ENCODE measurements at places on chromosomes 3 and 15.

- no peak for DNase-seq
Observed at GRCh38 chr15:56969265-56969895, 50.9 kb downstream of the TCF12 start.

DNA sequence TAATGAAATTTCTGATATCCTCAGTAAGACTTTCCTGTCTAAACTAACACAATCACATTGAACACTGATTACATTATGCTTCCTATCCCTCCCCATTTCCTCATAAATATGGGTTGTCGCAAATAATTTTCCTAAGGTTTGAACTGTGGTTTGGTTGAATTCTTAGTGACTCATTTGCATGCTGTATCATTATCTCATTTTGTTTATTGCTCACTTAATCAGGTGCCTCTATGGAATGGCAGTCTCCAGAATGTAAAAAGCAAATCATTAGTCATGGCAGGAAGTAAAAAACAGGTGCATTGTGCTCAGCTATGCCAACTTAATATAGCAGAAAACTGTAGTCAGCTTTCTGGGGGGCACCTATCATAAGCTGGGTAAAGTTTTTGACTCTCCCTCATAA is 216.0 kb upstream of the ZBTB20 start:
- no peak for DNase-seq

- DNase-seq: no peak
Observed at GRCh38 chr3:64190517-64191515, 34.5 kb downstream of the PRICKLE2 start.

DNA sequence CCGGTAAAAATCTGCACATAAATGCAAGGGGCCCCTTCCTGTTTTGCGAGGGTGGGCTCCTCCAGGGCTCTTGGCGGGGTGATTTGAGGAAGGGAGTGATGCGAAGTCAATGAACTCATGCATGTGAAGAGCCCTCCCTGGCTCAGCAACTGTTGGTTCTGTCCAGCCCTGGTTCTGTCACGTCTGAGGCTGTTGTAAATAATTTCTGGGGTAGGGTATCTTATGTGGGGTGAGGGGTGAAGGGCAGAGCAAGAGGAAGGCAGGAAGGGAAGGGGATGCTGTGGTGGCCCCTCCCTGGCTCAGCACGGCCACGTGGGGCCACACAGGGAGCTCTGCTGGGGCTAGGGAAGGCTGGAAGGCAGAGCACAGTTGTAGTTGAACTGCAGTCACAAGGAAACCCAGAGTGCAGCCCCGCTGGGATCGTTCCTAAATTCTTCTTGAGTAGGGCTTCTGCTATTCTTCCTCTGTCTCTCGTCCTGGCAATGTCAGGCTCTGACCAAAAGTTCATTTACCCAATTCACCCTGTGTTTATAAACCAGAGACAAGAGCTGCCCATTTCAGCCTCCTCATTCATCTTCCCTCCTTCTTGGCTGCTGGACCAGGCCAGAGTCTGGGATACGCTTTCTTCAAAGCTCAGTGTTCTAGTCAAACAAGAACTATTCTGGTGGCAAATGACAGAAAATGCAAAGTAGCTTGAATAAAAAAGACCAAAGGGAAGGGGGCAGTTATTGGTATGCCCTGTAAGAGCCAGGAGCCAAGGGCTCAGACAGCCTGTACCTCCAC is 14.8 kb upstream of the TOPBP1 start:
- no peak for DNase-seq

GRCh38 chr3:60919296-60919695 is 332.0 kb downstream of the FHIT start:
- no peak for DNase-seq

DNA sequence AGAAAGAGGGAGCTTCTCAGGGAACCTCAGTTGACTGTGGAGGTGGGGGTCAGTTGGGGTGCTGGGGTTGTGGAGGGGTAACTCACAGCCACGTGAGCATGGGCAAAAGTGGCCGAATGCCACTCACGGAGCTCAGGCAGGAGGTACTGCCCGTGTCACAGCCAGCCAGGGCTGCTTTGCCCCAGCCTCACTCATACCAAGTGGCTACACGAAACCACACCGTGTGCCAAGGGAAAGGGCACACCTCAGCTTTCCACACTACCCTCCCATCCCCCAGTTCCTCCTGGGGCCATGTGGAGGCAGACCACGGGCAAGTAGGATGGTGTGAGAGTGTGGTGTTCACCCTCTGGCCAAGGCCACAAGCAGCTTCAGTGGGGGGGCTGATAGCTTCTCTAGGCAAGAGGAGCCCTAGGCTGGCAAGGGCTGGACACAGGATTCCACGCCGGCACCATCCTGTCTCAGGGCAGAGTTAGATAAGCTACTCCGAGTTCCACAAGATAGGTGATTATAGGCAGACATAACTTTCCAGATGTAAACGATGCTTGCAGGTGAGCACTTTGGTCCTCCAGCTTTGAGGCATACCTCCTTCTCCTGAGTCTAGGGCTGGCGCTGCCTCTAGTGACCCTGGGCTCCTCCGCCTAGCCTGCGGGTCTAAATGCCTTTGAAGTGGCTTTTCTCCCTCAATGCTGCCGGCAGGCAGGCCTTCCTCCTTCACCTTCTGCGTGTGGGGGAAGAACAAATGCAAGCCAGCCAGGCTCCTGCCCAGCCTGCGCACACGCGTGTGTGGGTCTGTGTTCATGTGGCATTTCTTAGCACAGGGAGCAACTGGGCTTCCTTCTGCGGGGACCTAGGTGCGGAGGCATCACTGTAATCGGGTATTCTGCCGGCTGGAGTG is 25.0 kb downstream of the RGMA start:
- no peak for DNase-seq

DNA sequence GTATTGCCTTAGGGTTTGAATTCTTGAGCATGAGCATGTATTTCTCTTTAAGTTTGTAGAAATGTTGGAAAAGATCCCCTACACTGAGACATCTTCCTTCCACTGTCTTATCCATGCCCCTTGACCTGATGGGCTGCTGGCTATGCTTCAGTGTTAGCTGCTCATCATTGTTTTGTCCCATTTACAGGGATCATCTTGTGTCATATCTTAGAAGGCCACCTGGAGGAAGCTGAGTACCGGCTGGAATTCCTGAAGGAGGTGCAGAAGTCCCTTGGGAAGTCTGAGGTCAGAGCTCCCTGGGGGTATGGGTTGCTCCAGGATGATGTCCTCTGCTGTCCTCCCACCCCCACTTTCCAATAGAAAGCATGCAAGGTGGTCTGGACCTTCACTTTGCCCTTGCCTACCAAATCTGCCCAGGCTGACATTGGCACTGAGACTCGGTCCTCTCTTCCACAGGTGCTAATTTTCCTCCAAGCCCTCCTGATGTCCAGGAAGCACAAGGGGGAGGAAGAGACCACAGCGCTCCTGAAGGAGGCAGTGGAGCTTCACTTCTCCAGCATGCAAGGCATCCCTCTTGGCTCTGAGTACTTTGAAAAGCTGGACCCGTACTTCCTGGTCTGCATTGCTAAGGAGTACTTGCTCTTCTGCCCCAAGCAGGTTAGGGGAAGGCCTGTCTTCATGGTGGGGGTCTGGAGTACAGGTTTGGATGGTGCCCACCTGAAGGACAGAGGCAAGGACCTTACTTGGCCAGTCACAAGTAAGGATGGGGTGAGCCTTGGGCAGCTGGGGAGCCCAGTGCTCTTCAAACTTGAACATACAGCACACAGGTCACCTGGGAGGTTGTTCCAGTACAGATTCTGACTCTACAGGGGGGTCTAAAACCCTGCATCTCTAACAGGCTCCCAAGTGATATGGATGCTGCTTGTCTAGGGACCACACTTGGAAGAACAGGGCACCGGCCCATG is 17.7 kb downstream of the TTC21A start:
- no peak for DNase-seq

- no peak for DNase-seq
Observed at GRCh38 chr3:50374363-50375257, 15.3 kb upstream of the TMEM115 start.

DNA sequence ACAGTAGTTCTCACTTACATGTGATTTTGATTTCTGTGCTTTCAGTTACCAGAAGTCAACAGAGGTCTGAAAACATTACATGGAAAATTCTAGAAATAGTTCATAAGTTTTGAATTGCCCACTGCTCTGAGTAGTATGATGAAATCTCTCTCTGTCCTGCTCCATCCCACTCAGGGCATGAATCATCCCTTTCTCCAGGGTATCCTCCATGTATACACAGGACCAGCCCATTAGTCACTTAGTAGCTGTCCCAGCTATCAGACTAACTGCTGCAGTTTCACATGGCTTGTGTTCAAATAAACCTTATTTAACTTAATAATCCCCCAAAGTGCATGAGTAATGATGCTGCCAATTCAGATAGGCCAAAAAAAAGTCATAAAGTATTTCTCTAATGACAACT is 38.6 kb downstream of the EPHA3 start:
- no peak for DNase-seq

DNA sequence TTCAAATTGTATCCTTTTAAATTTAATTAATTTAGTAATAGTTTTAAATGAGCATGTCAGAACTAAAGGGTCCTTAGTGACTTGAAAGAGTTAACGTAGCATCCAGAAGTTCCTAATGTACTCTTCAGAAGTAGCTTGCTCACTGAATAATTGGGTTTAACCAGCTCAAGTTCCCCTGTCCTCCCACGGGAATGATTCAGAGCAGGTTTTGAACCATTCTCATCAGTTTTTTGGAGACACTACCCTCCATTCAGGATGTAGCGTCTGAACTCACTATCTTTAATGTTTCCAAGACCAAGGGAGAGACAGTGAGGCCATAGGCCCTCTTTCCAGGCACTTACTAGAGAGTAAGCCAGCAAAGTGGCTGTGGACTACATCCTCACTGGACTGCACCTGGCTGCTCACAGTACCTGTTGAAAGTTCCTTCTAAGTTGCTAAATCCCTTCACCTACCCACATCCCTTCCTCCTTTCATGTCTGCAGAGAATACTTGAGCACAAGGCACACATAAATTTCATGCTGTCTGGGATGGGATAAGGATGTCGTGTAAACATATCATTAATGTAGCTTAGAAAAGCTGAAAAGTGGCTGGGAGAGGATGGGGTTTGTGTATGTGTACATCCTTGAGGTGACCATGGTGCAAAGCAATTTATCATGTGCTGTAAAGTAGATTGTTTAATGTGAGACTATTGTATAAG is 146.3 kb downstream of the PLCL2 start:
- no peak for DNase-seq

GRCh38 chr3:142929109-142929508 is 34.4 kb downstream of the PAQR9 start:
- no peak for DNase-seq

GRCh38 chr3:69442771-69443311 is 57.0 kb upstream of the FRMD4B start:
- no peak for DNase-seq

DNA sequence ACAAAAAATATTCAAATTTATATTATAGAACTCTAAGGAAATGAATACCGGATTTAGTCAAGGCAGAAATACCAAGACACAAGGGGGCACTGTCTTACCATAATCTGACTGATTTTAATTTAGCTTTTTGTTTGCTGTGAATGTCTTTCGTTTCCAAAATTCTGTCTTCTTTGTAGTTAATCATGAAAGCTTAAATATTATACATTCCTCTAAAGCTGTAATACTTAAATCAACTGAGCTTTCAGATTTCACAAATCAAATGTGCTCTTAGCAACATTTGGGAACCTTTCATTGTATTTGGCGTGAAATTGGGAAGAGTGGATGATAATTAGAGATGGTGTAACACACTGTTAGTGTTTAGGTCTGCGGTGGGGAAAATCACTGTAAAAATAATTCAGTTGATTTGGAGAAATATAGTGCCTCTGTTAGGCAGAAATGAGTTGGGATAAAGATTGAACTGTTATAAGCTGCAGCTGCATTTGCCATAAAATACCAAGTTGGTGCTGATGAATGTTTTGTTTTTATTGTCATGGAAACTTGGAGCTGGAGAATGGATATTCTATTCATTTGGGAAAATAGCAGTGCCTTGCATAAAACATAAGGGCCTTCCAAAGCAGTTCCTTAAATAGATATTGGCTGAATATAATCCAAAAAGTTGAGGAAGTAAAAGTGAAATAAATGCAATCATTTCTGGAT is 228.2 kb downstream of the TCF12 start:
- DNase-seq: no peak
